ENCODE measurements at places on chromosomes 2 and 18.
A peak's percentile ranks its signal among the peaks of the same experiment; 100 is the strongest.

- H3K36me3 ChIP-seq = no peaks in the 10 kb centered on the region
- H3K4me1 ChIP-seq = no peaks in the 10 kb centered on the region
- no peak for DNase-seq
- H3K27ac ChIP-seq = no peak overlapping the region
- no peak overlapping the region for H3K4me3 ChIP-seq
Measured at GRCh38 chr2:235238537-235238936, 255.3 kb upstream of the AGAP1 start.

DNA sequence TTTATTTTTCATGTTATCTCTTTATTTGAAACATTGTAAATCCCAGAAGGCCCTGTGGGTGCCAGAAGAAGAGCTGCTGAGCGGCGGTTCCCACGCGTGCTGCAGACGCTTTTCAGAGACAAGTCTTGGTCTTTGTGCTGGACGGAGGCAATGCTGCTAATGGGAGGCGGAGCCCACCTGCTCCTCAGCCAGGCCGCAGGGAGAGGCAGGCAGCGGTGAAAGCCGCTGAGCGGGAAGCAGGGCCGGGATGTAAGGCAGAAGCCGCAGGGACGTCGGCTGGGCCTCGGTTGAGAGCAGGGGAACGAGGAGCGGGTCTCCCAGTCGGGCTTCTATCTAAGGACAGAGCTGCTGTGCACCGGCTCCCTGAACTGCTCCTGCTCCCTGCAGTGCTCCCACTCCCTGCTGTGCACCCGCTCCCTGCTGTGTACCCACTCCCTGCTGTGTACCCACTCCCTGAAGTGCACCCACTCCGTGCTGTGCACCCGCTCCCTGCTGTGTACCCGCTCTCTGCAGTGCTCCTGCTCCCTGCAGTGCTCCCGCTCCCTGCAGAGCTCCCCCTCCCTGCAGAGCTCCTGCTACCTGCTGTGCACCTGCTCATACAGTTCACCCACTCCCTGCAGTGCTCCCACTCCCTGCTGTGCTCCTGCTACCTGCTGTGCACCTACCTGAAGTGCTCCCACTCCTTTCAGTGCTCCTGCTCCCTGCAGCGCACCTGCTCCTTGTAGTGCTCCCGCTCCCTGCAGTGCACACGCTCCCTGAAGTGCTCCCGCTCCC, 16.4 kb downstream of the TMEM18 start:
- no peaks in the 10 kb centered on the region for H3K4me1 ChIP-seq
- DNase-seq = no peak
- no peak overlapping the region for H3K27ac ChIP-seq

- peak overlapping the region; percentile 38 for H3K27ac ChIP-seq
- no peaks in the 10 kb centered on the region for H3K36me3 ChIP-seq
- no peak for DNase-seq
- no peaks in the 10 kb centered on the region for H3K27me3 ChIP-seq
- no peak overlapping the region for H3K4me3 ChIP-seq
Measured at GRCh38 chr18:58069721-58070292, 25.8 kb downstream of the NEDD4L start.

- H3K36me3 ChIP-seq = no peaks in the 10 kb centered on the region
- DNase-seq = peak; percentile 65
- no peak overlapping the region for H3K27ac ChIP-seq
Measured at GRCh38 chr2:226445216-226445861, 354.3 kb downstream of the IRS1 start.

GRCh38 chr2:169071455-169071854, 2.1 kb downstream of the DHRS9 start:
- no peak overlapping the region for H3K27ac ChIP-seq
- no peak overlapping the region for H3K4me3 ChIP-seq
- H3K4me1 ChIP-seq = no peaks in the 10 kb centered on the region
